ENCODE measurements at places on chromosomes 1 and 21. TPM values are rescaled to one million over a fixed set of nuclear protein-coding genes. Genes with fewer than 3 reads are reported as not detected.

Gene SPATA46
- total RNA-seq, result not detected

Gene AADACL3
- total RNA-seq, result not detected

Gene VHLL
- not detected for total RNA-seq

Gene BGLAP
- 0.21 TPM for total RNA-seq

Gene C1orf210
- total RNA-seq, result not detected

Gene GREM2
- total RNA-seq, result 0.14 TPM
